ENCODE measurements at places on chromosomes 13 and 19.

DNA sequence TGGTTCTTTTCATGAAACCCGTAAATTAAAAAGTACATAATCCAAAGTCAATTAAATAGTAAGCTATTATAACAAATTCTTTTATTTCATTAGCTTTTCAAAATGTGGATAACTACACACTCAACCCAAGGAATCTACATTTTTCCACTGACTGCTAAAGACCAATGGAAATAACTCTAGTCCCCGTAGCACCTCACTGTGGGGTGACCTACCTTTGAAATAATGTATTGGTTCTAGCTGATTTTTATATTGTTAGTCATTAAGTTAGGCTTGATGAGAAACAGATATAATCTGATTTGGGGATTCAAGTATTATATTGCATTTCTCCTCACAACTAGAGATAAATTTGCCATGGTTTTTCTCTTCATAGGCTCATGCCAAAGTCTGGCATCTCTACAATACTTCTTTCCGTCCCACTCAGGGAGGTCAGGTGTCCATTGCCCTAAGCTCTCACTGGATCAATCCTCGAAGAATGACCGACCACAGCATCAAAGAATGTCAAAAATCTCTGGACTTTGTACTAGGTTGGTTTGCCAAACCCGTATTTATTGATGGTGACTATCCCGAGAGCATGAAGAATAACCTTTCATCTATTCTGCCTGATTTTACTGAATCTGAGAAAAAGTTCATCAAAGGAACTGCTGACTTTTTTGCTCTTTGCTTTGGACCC is 37.3 kb downstream of the KL start:
- no peak for DNase-seq

DNA sequence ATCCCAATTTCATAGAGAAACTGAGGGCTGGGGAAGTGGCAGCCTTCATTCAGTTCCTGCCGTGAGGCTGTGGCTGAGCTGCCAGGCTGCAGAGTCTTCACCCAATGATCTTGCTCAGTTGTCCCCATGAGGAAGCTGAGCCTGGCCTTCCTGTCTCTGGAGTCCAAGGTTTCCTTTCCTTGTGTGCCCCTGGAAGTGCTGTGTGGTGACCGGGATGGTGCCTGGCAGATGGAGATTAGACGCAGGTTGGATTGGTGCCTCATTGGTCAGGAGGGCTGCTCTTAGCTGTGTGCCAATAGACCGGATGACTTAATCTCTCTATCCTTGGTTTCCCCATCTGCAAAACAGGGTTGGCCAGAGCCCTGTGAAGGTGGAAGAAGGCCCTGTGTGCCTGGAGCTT is 24.6 kb downstream of the DNM2 start:
- no peak for DNase-seq

DNA sequence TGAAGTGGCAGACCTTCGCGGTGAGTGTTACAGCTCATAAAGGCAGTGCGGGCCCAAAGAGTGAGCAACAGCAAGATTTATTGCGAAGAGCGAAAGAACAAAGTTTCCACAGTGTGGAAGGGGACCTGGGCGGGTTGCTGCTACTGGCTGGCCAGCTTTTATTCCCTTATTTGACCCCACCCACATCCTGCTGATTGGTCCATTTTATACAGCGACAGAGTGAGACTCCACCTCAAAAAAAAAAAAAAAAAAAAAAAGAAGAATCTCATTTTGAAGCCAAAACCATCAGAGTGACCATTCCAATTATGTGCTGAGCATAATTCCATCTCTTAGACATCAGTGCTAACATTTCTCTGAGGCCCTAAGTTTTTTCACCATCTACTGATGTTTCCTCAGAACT is 1.9 kb upstream of the ZNF552 start:
- no peak for DNase-seq

- no peak for DNase-seq
These were observed 4.2 kb downstream of the NCLN start for GRCh38 chr19:3189702-3190469.

- DNase-seq: no peak
These were observed 5.0 kb downstream of the ZNF792 start for GRCh38 chr19:34959021-34959420.

- no peak for DNase-seq
These were observed 12.5 kb upstream of the MAP3K10 start for GRCh38 chr19:40178756-40179155.

Data from activated effector memory CD4-positive, alpha-beta T cell treated with Interleukin-2 at 50 U/mL for 16 hours (primary cell).